Thymus (tissue), 14 donors: ENCODE measurements at places on chromosomes 5 and 9.

DNA sequence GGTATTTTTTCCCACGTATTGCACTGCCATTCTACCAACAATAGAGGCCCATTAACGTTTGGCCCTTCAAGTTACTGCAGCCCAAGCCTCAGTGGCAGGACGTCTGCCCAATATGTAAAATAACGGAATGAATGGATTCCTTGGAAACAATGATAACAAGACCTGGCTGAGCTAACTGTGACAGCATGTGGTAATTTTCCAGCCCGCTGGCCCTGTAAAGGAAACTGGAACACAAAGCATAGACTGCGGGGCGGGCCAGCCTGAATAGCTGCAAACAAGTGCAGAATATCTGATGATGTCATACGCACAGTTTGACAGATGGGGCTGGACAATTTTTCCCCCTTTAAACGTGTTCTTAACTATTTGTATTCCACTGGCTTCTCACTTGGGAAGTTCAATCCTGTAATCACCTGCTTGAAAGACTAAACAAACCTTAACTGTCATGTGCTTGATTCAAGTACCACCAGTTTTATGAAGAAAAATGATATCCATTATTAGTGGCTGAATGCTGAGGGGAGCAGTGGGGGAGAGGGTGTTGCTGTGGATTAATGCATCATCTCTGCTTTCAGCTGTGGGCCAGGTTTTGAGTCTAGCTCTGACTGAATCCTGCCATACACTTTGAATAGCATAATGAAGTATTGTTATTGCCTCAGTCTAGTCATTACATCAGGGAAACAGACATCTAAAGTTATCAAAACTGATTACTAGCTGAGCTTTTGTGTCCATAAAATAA, 323.9 kb downstream of the TMEM161B start:
- DNase-seq, result no peak

DNA sequence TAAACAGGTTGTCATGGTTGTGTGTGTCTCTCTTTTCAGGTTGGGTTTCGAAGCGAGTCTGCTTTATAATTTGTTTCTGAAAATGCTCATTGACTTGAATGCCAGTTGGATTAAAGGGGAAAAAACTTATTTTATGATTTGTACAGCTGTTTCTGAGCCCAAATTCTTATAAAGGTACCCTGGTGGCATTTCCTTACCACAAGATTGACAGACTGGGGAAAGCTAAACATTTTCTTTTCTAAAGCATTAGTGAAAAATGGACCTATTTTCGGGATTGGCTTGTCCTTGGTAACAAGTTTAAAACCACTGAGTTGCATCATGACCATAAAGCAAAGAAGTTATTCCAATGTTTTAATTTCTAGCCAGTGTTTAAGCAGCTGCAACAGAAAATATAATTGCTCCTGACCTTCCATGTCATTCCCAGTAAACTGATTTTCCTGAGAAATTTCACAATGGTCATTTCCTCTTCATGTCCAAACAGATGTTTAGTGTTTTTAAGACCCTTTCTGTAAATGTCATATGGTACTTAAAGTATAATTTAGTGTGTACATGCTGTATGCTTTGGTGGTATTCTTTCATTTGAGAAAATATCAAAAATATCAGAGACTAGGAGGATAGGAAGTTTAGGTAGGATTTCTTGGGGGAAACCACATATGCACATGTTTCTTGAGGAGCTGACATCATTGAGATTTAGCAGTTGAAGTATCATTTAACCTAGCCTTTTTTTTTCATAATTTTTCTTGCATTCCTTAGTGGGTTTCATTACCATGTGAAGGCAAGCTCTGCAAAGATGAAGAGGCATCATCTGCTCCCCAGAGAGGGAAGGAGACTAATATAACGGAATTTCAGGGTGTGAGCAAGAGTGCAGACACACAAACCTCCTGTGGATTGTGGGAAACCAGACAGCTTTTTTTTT, 667.1 kb upstream of the RGMB start:
- DNase-seq, result no peak

GRCh38 chr9:126838055-126838811, 22.2 kb upstream of the ZBTB34 start:
- DNase-seq, result no peak

DNA sequence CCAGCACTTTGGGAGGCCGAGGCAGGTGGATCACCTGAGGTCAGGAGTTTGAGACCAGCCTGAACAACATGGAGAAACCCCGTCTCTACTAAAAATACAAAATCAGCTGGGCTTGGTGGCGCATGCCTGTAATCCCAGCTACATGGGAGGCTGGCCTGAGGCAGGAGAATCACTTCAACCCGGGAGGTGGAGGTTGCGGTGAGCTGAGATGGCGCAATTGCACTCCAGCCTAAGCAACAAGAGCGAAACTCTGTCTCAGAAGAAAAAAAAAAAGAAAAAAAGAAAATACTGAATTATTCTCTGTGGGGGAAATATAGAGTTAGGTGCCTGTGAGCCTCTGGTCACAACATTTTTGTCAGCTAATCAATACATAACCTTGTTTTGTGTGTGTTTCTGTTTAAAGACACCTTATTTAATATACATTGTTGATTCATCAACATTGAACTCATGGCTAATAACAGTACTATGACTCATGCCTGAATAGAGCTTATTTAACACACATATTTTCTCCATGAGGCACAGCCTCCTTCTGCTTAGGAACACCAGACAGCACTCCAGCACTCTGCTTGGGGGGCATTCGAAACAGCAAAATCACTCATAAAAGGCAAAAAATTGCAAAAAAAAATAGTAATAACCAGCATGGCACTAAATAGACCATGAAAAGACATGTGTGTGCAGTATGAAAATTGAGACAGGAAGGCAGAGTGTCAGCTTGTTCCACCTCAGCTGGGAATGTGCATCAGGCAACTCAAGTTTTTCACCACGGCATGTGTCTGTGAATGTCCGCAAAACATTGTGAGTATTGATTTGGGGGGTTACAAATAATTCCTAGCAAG, at the start of gene IL31RA:
IL31RA (plus strand) TSS at position 519 of the 836 bp plus-strand sequence; CDS start at position 733, 214 bp downstream.
- DNase-seq, result no peak

GRCh38 chr5:38134810-38135209, 123.5 kb upstream of the EGFLAM start:
- no peak for DNase-seq

DNA sequence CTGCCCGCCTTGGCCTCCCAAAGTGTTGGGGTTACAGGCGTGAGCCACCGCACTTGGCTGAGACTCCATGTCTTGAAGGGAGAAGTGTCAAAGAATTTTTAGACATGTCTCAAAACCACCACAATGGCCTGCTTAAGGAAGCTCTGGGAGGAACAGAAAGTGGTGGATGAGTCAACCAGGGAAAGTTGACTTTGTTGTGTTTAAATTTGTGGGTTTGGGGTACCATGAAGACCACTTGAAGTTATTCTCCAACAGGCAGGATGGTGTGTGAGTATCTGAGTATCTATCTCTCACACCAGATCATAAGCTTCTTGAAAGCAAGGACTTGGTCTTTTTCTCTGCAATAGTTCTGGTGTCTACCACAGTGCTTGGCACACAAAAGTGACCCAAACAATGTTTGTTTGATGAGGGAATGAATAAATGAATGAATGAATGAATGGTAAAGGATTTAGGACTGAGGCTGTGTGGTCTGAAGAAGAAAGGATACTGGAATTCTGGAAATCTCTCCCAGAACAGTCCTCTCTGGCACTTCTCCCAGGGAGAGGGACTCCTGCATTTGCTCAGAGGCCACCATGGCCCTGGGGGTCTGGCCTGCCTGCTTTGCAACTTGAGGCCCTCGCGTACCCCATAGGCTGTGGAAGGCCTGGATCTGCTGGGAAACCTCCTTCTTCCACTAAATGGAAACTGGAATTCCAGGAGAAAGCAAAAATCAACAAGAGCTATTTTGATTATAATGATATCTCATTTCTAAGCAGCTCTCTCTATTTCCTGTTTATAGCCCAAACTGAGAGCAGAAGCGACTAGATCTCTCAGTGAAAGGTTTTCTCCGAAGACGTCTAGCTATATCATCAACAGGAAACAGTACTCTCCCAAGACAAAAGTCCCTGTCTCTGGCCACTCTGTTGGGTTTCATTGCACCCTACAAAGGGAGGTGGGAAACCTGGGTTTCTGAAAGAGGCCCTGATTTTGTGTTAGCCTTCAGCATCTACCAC, 187.9 kb downstream of the PALM2AKAP2 start:
- DNase-seq, result no peak

DNA sequence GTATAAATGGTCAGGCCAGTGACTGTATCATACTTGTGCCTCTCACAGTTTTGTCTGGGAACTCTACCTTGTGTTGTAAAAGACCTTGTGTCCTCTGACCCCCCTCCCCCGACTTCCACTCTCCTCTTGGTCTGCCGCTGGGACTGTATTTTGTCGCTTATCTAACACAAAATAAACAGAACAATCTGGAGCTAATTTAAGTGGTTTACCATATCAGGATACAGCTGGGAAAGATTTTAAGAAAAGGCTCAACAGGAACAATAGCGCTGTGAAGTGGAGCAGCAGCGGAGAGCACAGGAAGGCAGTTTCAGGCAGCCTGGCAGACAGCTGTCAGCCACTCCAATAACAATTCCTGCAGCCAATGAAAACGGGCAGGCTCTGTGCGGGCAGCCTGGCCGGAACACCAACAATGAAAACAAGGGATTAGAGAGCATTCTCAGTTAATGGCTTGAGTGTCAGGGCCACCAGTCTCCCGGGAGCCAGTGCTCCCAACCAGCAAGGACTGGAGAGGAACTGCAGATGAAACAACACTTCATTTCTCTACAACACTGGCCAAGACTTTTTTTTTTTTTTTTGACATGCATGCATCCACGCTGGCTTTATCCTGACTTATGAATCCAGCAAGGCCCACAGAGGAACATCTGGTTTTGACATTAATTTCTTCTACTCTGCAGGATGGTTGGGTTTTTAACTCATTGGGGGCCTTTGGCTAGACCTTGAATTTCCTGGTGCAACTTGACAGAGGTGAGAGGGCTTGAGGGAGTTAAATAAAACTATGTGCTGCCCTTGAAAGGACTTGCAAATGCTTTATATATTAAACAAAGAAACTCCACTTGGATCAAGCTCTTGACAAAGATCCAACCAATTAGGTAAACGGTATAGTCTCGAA, 76.7 kb downstream of the ARSB start:
- DNase-seq, result no peak

DNA sequence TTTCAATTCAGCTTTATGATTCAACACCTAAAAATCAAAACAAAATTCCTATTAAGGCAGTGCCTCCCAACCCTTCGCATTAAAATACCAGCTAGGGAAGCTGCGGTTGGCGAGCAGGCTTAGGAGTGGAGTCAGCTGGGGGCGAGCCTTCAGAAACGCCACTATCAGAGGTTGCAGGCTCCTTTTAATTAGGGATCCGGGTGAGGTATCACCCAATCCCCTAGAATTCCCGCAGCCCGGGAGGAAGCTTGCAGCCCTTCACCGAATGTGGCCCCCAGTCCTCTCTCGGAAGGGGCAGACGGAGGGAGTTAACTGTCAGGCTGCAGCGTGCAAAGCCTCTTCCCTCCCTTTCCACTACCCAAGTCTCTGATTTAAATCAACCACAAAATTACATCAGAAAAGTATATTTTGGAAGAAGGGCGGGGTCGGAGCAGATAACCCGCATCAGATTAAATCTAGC, 1.7 kb downstream of the STC2 start:
- no peak for DNase-seq

GRCh38 chr9:32716425-32716824, 66.9 kb upstream of the TMEM215 start:
- DNase-seq, result no peak

- no peak for DNase-seq
Observed at GRCh38 chr9:94721754-94722153, 4.7 kb upstream of the AOPEP start.

GRCh38 chr5:102531506-102531905, 32.7 kb upstream of the SLCO6A1 start:
- DNase-seq, result no peak

DNA sequence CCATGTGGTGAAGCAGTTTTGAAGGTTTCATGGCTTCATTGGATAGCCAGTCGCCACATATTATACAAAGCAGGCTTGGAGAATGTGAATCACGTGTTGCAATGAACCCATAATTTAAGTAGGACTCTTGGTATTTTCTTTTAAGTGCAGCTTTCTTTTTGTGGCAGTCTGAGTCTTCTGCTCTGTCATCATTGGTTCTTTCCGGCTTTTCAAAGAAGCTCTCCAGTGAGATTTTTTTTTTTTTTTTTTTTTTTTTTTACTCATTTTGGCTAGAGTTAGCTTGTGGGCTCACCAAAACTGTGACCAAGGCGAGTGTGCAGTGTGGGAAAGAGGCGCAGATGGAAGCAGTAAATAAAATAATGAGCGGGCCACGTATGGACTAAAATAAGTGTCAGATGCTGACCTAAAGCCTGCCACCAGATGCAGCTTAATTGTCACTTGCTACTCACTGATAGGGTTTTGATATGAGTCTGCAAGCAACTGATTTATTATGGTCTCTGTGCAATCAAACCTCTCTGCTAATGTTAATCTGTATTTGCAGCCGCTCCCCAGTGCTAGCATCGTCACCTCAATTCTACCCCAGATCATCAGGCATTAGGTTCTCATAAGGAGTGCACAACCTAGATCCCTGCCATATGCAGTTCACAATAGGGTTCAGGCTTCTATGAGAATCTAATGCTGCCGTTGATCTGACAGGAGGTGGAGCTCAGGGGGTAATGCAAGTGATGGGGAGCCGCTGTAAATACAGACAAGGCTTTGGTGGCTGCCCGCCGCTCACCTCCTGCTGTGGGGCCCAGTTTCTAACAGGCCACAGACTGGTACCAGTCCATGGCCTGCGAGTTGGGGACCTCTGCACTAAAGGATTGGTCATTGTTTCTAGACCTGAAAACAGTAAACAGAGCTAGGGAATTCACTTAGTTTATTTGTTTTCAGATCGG, 45.5 kb upstream of the LARP1 start:
- no peak for DNase-seq

GRCh38 chr5:158121678-158122077, 262.7 kb upstream of the CLINT1 start:
- DNase-seq, result no peak

GRCh38 chr9:128685636-128686489, 3.2 kb upstream of the SET start:
- peak; percentile 55 for DNase-seq
